IMR-90 (cell line): ENCODE measurements at places on chromosomes 5 and 9. TPM values are rescaled to one million over a fixed set of nuclear protein-coding genes. Genes with fewer than 3 reads are reported as not detected.

The ICE1 gene
- total RNA-seq: 18.5 and 26.7 TPM in 2 replicates

The CDC20B gene
- total RNA-seq: not detected in 2 replicates

The TICAM2 gene
- total RNA-seq: 4.3 and 6.9 TPM in 2 replicates

The CDH6 gene
- total RNA-seq: 211 and 232 TPM in 2 replicates

The EIF4E1B gene
- not detected in 2 replicates for total RNA-seq

The SHISAL2B gene
- total RNA-seq: not detected in 2 replicates

The KCNV2 gene
- not detected in 2 replicates for total RNA-seq

The BTNL9 gene
- not detected in 2 replicates for total RNA-seq

The LVRN gene
- total RNA-seq: under 0.01 and 0.18 TPM in 2 replicates

The CD180 gene
- not detected in 2 replicates for total RNA-seq

The JAKMIP2 gene
- under 0.01 TPM in 1 of 2 replicates, not detected in the other for total RNA-seq

The DNAH5 gene
- 4.3 and 4.7 TPM in 2 replicates for total RNA-seq
